T-helper 22 cell (primary cell): ENCODE measurements at places on chromosomes 7 and 10.

DNA sequence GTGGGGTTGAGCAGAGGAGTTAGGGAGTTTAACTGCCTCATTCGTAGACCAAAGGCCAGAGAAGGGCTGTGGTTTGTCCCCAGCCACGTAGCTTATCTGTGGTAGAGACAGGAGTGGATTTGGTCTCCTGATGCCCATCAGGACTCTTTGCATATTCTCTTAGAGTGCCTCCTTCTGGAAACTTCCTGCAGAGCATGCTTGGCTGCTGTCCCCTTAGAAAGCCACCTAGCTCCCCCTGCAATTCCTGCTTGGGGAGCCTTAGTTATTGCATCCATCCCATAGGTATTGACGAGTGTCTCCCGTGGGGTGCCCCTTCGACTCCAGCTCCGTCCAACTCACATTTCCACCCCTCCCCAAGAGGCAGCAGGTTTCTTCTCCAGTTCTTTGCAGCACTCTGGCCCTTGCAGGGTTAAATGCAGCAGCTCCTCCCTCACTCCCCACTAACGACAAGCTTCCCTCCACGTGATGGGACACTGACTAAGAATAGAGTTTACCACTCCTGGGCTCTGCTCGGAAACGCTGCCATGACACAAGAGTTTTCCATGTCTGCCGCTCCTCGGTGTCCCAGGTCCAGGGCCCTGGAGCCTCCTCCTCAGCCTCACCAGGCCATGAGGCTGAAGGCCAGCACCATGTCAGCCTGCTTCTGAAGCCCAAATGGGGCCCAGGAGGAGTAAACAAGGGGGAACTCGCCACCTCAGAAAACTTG lies 147.8 kb upstream of the UNC5B start:
- DNase-seq, result no peak

DNA sequence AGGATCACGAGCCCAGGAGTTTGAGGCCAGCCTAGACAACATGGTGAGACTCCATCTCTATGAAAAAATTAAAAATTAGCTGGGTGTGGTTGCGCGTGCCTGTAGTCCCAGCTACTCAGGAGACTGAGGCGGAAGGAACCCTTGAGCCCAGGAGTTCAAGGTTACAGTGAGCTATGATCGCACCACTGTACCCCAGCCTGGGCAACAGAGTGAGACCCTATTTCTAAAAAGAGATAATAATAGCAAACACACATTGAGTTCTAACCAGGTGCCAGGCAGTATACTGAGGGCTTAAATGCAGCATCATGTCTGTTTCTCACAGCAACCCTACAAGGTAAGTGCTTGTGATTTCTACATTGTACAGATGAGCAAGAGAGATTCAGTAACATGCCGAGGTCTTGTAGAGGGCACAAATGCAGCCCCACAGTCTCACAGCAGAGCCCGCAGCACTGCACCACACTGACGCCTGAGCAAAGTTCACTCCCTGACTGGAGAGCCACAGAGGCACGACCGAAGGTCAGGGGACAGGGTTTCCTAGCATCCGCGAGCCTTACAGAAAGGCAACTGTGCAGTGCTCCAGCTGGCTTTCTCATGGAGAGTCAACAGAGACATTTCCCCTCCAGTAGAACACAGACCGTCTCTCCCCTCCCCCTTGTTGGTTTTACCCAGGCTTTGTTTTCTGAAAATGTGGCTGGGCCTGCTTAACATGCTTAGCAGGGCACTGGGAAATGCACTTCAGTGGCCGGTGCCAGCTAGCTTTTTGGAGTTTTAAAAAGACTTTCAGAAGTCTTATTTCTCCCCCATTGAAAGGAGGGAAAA lies 36.5 kb downstream of the PDSS1 start:
- DNase-seq, result no peak

DNA sequence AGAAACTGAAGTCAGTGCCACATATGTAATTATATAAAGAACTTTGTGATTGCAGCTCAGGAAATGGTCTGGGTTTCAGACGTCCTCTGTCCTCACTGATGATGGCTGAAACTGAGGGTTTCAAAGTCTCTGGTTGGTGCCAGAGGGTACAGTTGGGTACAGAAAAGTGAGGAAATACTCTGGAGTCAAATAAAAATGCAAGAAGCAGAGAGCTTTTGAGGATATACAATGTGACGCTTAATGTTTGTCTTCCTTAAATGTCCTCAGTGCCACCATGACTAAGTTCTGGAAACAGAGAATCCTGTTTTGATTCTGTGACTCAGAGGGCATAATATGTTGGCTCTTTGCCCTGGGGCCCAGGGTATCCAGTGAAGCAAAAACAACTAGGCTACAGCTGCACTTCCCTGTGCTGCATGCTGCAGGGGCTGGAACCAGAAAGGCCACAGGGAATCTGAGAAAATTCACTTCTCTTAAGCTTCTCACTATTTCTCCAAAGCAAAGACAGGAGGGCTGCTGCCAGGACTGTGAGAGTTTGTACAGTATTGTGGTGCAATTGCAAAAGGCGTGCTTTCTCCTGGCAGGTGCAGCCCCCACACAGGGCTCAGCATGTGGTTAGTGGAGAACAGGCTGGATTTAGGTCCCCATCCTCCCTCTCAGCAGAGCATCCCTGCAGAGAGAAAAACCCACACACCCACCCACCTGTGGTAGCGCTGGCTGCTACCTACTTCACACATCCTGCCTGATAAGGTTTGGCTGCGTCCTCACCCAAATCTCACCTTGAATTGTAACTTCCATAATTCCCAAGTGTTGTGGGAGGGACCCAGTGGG lies 169.5 kb upstream of the SVIL start:
- DNase-seq, result no peak

GRCh38 chr10:119747940-119748339 lies 22.1 kb downstream of the INPP5F start:
- no peak for DNase-seq

- no peak for DNase-seq
These were observed 80.2 kb downstream of the KMT2C start for GRCh38 chr7:152355474-152356057.

DNA sequence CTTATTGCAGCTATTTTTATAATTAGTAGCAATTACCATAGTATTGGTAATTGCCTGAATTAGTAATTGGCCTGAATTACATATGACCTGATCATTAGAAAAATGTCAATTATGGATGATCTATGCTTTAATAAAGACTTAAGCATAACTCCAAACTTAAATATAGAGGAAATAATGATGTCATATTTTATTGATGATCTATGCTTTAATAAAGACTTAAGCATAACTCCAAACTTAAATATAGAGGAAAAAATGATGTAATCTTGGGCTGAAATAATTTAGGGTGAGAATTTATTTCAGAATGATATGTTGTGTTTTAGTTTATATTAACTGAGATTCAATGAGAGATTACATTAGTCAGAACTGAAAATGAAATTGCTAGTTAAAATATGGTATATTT lies 266.0 kb upstream of the DKK1 start:
- no peak for DNase-seq

DNA sequence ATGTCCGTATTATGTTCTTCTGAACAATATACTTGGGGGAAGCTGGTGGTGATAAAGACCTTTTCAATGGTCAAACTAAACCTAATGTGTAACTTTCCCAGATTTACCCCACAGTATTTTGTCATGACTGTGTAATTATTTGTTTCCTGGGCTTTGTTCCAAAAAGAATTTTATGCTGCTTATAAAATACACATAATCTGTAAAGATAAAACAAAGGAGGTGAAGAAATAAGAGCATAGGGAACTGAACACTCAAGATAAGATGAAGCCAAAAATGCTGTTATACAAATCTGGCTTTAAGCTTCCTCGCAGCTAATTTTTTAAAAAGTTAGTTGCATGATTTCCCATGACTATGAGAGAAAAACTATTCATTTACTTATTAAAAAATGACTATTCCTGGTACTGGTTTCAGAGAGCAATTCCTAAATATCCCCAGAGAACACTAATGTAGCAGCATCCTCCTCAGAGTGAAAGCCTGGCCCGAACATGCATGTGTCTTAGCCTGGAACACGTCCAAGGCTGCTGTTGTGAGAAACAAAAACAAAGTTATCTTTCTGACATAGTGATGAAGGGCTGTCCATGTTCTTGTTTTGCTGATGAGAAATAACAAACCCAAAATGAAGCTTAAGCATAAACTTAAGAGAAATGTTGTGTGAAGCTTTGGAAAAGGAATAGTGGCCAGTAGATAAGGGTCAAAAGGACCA lies 33.9 kb downstream of the MALSU1 start:
- DNase-seq, result no peak

- no peak for DNase-seq
These were observed 10.3 kb upstream of the DNAAF5 start for GRCh38 chr7:716222-716621.

DNA sequence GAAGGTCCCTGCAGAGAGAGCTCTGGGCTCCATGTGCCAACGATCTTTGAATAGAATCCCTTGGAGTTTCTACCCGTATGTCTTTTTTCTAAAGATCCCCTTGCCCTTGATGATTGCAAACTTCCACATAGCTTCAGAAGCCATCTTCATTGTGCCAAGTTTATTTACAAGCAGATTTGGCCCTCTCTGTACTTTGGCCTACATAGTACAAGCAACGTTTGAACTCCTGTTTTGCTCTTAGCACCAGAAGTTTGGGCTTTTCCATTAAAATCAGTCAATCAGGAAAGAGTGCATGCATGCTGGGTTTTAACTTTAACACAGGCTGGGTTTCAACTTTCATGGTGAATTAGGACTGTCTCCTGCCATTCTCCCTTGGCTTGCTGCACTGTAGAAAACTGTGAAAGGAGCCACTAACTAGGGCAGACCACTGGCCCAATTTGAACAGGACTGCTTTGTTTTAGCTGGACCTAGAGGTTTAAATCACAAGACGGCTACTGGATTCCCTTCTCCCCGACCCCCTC lies 557.6 kb upstream of the GALNT17 start:
- DNase-seq, result no peak

DNA sequence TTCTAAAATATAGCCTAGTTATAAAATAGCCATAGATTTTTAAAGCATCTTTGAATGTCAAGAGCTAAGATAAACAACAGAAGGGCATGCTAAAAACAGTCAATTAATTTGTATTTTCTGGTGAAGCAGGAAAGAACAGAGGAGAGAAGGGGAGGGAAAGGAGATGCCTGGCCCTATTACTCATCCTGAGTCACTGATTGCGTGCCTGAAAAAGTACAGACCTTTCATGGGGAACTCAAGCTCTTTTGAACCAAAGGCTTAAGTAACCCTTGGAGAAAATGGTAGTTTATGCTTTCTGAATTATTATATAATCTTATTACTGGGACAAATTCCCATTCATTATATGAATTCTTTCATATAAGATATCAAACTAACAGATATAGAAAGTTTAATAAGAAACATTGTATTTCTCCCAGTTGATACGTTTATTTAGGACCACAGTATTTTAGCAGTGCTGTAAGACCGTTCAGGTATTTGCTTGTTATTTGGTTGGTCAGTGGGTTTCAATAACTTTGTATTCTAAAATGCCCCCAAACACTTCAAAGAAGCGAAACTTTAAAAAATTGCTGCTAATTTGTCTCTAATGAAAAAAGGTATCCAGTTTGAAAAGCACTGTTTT lies 151.3 kb downstream of the HGF start:
- DNase-seq, result no peak

GRCh38 chr7:513521-514166 lies 6.0 kb downstream of the PDGFA start:
- no peak for DNase-seq

DNA sequence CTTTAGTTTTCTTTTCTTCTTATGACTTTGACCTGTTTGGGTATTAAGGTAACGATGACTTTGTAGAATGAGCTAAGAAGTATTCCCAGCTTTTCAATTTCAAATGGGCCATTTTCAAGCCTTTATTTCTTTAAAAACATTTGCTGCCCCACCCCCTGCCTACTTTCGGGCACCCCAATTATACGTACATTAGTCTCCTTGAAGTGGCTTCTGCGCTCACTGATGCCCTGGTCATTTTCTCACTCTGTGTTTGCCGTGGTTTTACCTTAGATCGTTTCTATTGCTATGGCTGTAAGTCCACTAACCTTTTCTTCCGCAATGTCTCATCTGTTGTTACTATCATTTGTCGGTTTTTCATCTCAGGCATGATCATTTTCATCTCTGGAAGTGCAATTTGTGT lies 24.9 kb downstream of the FOXL3 start:
- DNase-seq, result no peak

DNA sequence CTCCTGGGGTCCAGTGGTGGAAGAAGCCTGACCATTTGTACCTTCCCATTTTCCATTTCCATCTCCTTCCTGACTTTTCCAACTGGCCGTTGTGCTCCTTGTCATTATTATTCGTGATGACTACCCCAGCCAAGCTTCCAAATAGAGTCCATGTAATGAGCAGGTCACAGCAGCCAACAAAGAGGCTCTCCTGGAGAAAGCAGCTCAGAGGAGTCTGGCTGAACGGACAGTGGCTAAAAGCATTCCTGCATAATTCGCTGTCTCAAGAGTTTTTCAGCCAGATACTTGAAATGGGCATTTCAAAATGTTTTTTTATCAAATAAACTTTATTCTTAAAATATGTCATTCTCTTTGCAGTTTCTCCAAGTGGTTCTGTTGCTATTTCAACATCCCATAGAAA lies 458.6 kb downstream of the INHBA start:
- no peak for DNase-seq

- DNase-seq, result no peak
These were observed 13.4 kb downstream of the CUBN start for GRCh38 chr10:17116193-17116592.

DNA sequence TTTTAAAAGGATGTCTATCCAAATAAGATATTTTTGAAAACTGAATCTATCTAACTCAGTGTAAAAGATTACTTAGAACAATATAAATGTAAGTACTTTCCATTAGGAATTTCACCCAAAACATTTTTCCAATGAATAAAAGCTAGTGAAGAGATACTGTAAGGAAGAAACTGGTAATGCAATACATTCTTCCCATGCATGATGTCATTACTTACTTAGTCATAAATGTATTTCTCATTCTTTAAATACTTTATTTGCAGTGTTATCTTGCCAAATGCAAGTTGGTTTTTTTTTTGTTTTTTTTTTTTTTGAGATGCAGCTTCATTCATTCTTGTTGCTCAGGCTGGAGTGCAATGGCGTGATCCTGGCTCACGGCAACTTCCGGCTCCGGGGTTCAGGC lies 265.6 kb downstream of the PHF14 start:
- no peak for DNase-seq

DNA sequence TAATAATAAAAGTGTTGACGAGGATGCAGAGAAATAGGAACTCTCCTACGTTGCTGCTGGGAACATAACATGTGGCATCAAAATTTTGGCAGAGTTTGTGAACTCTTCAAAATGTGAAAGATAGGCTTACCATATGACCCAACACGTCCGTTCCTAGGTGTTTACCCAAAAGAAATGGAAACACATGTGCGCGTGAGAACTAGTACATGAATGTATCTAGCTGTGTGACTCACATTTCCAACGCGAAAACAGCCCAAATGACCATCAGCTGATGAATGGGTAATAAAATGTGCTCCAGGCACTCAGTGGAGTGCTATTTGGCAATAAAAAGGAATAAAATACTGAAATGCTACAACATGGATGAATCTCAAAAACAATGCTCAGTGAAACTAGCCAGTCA lies 10.4 kb upstream of the ELFN1 start:
- DNase-seq, result no peak

GRCh38 chr7:130921391-130922180 lies 187.6 kb upstream of the KLF14 start:
- no peak for DNase-seq
